Astrocyte (in vitro differentiated cells and primary cell): ENCODE measurements at places on chromosomes 16 and 17.

GRCh38 chr17:44424828-44425461 lies 35.5 kb upstream of the ITGA2B start:
- no peak for DNase-seq
- no peaks in the 10 kb centered on the region for H3K27me3 ChIP-seq
- peaks cover 13% of the 10 kb centered on the region for H3K36me3 ChIP-seq
- H3K4me3 ChIP-seq: no peak overlapping the region

DNA sequence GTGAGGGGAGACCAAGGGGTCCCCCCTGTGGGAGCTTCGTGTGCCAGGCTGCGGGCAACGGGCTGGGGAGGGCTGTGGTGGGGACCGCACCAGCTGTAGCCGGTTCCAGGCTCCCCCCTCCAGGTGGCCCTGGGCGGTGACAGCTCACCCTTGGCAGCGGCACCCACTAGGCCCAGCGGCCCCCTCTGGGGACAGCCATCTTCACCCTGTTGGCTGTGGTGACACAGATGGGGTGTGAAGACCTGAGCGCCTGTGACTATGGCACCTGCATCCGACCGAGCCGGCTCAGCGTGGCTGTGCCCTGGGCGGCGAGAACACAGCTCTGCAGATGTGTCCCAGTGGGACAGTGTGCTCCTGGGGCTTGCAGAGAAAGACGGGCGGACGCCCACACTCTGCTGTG lies 1.1 kb upstream of the C1QTNF8 start:
- no peak overlapping the region for H3K4me3 ChIP-seq
- no peak overlapping the region for H3K27ac ChIP-seq
- no peaks in the 10 kb centered on the region for H3K4me1 ChIP-seq

DNA sequence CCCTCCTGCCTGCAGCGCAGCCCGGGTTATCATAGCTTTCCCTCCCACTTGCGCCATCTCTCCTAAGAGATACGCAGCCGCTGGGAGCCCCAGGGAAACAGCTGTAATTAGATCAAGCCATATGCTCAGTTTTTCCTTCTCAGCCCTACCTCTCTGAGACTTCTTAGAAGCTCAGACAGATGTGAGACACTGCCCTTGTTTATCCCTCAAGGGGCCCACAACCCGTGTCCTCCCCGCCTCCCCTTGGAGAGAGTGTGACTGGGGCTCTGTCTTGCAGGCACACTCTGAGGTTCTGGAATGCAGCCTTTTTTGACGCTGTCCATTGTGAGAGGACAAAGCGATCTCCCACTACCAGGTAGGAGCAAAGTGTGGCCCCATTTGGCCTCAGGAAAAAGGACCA lies 31.2 kb downstream of the CIBAR2 start:
- no peak overlapping the region for H3K27ac ChIP-seq
- no peaks in the 10 kb centered on the region for H3K36me3 ChIP-seq
- H3K4me3 ChIP-seq: no peak overlapping the region
- DNase-seq: no peak

- DNase-seq: no peak
- no peaks in the 10 kb centered on the region for H3K36me3 ChIP-seq
- no peak overlapping the region for H3K27ac ChIP-seq
- no peak overlapping the region for H3K4me3 ChIP-seq
Measured at GRCh38 chr17:19805006-19805405, 56.9 kb upstream of the ALDH3A1 start.

DNA sequence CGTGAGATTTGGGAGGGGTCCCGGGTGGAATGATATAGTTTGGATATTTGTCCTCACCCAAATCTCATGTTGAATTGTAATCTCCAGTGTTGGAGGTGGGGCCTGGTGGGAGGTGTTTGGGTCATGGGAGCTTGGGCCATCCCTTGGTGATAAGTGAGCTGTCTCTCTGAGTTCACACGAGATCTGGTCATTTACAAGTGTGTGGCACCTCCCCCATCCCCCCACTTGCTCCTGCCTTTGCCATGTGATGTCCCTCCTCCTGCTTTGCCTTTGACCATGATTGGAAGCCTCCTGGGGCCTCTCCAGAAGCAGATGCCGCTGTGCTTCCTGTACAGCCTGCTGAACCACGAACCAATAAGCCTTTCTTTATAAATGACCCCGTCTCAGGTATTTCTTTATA lies 21.3 kb upstream of the BAIAP2 start:
- peaks cover 14% of the 10 kb centered on the region for H3K4me1 ChIP-seq
- no peak overlapping the region for H3K4me3 ChIP-seq
- H3K27ac ChIP-seq: no peak overlapping the region
- DNase-seq: no peak

GRCh38 chr16:2025878-2026460 lies 733 bp upstream of the NHERF2 start:
- no peak for DNase-seq
- peak overlapping the region; percentile 17 for H3K4me3 ChIP-seq
- H3K4me1 ChIP-seq: peaks cover 18% of the 10 kb centered on the region

DNA sequence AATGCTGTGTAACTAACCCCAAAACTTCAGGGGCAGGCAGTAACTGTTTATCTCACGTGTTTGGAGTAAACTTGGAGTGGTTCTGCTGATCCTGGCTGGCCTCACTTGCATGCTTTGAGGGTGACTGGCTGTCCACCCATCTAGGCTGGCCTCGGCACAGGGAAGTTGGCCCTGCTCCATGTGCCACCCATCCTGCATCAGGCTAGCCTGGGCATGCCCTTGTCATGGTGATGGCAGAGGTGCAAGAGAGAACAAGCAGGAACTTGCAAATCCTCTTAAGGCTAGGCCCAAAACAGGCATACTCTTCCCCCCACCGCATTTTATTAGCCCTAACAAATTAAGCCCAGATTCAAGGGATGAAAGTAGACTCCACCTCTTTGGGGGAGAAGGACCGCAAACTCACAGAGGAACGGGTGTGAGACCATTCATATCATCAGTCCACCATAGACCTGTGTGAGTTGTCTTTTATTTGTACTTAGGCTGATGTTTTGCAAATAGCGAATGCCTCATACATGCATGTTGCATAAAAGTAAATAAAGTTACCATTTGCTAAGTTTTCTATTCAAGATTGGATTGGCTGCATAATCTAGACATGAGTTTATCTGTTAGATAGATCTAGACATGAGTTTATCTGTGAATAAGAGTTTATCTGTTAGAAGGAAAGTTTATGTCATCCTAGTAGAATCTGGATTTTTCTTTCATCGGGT lies 221.0 kb downstream of the CCDC182 start:
- peaks cover 45% of the 10 kb centered on the region for H3K4me1 ChIP-seq
